GM23338 (cell line): ENCODE measurements at places on chromosomes 11 and 22.

- no peak for DNase-seq
Measured at GRCh38 chr11:134841972-134842371, 429.9 kb upstream of the B3GAT1 start.

DNA sequence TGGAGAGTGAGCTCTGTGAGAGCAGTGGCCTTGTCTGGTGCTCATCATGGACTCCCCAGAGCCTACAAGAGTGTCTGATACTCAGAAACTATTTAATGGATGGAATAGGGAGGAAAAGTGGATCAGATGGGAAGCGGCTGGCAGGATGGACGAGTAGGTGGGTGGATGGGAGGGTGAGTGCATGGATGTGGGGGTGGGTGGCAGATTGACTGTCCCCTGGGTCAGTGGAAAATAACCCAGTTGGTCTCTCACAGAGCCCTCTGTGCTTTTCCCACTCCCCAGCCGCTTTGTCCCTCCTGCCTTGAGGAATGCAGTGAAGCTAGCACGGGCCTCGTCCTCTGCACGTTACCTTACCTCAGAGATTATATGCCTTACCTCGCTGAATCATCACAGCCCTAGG lies 5.9 kb downstream of the SPI1 start:
- DNase-seq = no peak

DNA sequence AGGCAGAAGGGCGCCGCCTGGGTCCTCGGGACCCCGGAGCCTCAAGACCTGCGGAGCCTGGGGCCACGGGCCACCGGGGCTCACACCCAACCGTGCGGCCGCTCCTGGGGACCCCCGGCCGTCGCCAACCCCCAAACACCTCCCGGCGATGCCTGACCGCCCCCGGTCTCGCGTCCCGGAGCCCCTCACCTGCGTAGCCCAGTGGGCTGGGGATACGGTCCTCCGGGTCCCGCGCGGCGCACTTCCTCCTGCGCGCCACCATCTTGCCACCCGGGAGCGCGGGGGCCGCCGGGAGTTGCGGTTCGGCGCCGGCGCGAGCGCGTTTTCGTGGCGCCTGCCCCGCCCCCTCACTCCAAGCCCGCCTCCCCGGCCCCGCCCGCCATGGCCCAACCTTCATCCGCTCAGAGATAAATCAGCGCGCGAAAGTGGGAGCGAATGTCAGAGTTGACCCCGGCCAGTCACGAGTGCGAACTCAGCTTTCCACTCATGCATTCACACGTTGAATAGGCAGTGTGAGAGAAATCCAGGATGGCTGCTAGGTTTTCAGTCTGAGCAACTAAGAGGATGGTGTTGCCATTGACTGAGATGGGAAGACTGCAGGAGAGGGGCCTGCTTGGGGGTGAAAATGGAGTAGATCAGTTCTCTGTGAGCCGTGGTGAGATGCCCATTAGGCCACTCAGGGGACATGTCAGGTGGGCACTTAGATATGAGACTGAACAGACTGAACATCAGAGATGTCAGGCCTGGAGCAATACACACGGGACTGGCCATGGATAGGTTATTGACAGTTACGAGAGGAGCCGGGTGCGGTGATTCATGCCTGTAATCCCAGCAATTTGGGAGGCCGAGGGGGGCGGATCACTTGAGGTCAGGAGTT lies at the start of gene RRP7A:
Gene RRP7A, minus strand, starts transcription at position 272 of the 877 bp plus-strand sequence. Its CDS starts 10 bp downstream, at position 262.
- peak; percentile 90 for DNase-seq

GRCh38 chr11:4087551-4087950 lies 7.0 kb upstream of the RRM1 start:
- DNase-seq = peak; percentile 62

GRCh38 chr22:22060200-22061084 lies 77.9 kb upstream of the TOP3B start:
- peak; percentile 88 for DNase-seq

DNA sequence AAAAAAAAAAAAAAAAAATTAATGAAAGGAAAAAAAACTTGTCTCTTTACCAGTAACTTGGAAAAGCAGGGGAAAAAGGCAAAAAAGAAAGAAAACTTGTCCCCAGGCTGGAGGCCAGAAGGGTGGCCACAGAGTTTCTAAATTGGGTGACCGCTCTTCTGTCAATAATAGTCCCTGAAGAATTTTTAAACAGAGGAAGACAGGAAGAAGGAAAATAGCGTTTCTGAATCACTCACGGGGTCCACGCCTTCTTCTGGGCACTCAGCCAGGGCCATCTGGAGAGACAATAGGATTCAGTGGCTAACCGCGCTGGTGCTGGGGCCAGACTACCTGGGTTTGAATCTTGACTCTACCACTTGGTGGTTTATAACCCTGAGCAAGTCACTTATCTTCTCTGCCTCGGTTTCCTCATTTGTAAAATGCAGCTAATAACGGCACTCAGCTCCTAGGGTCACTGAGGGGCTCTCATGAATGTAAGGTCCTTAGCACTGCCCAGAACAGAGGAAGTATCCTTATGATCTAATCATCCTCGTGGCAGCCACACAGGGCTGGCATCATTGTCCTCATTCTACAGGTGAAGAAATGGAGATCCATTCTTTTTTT lies 7.0 kb downstream of the C11orf86 start:
- no peak for DNase-seq

DNA sequence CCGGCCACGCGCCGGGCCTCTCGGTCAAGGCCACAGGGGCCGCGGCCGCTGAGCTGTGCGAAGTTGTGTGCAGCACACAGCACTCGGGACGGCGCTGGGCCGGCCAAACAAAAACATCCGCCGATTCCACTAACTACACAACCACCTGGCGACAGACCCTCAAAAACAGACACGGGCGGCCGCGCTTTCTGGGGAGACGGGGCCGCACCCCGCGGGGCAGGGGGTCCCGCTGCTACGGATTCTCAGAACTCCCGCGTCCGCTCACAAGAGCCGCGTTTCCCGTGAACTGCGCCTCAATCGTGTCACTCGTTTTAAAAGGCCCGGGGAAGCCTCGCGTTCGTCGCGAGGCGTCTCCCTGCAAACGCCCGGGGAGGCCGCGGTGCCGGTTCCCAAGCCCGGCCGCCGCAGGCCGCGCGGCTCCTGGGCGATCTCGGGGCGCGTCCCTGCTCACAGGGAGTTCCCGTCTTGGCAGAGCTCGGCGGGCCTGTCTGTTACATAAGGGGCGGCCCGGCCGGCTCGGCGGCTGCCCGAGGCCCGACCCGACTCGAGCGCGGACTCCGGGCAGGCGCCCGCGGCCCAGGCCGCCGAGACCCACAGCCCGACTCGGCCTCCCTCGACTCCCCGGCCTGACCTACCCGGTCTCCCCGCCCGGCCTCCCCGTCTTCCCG lies 936 bp downstream of the BRD1 start:
- peak; percentile 51 for DNase-seq
